ENCODE measurements at places on chromosomes 4 and X.

GRCh38 chrX:140354431-140355120 is 150.3 kb downstream of the SOX3 start:
- DNase-seq, result no peak

- no peak for DNase-seq
These were observed 11.4 kb downstream of the UBQLN2 start for GRCh38 chrX:56574861-56575260.

GRCh38 chr4:2412534-2412884 is 5.9 kb downstream of the ZFYVE28 start:
- DNase-seq, result no peak

- DNase-seq, result no peak
These were observed 25.2 kb downstream of the P2RY8 start for GRCh38 chrX:1511829-1512228.

DNA sequence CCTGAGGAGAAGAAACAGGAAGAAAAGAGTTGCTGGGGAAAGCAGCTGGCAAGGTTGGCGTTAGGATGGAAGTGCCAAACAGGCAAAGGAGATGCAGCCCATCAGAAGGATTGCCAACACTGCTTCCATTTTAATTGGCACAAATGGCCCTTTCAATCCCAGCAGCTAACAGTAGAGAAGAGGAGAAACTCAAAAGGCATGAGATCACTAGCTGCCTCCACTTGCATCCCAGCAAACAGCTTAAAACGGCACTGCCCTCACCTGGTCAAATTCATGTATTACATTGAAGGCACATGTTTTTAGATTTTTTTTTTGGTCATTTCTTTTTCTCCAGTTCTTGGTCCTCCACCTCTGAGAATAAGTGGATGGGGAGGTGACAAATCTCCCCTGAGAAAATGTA is 14.9 kb upstream of the LOC101059915 start:
- DNase-seq, result peak; percentile 38

DNA sequence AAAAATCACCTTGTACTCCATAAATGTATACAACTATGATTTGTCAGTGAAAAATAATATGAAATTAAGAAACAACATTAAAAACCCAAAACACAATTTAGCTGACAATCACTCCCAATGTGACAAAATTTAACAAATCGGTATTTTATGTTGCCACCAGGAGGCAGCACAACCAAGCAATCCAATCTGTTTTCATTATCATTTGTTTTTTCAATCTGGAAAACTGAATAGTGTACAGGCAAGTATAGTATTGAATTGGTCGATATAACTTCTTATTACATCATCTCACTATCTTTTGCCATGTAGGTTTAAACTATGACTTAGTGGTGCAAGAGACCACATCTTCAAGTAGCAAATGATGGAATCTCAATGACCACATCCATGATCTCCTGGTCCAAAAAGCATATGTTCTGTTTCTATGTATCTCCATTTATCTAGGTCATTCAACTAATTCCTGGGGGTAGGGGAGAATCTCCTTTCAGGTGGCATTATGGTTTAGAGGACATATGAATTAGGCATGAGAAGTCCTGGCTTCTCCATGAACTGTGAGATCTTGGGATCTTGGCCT is 112.9 kb upstream of the AGA start:
- no peak for DNase-seq

- DNase-seq, result no peak
These were observed 10.5 kb downstream of the VEGFC start for GRCh38 chr4:176782191-176782590.

GRCh38 chr4:65665771-65666523 is 4.3 kb downstream of the EPHA5 start:
- DNase-seq, result no peak

DNA sequence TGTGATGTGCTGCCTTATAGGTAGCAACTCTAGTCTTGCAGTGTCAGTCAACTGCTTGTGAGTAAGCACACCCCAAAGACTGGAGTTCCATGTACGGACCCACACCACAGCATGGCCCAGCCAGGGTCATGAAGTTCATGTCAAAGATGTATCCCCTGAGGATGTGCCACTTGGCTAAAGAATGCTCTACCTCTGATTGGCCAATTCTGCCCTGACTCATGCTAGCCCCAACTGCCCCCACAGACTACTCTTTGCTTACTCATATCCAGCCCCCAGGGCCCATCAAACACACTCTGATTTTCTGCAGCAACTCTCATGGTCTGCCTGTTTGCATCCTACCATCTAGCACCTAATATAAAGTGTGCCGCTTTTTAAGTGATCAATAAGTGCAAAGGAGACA is 62.5 kb downstream of the CHRDL1 start:
- no peak for DNase-seq

DNA sequence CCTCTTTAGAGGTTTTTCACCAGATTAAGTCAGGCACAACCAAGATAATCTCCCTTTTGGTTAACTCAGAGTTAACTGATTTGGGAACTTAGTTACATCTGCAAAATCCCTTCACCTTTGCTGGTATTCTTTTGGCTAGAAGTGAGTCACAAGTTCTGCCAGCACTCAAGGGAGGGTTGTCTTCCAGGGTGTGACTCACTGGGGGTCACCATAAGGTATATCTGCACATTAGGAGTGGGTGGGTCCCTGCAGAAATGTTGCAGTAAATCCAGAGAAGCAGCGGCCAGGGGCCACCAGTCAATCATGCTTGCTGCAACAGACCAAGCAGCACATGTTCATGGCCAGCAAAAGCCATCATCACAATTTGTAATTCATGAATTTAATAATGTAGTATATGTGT is 59.8 kb upstream of the MAML3 start:
- no peak for DNase-seq

- DNase-seq, result no peak
These were observed at the start of gene GDI1 for GRCh38 chrX:154436983-154437752. Gene GDI1, plus strand, starts transcription at chrX:154437154. Its CDS starts 101 bp downstream, at chrX:154437255.

DNA sequence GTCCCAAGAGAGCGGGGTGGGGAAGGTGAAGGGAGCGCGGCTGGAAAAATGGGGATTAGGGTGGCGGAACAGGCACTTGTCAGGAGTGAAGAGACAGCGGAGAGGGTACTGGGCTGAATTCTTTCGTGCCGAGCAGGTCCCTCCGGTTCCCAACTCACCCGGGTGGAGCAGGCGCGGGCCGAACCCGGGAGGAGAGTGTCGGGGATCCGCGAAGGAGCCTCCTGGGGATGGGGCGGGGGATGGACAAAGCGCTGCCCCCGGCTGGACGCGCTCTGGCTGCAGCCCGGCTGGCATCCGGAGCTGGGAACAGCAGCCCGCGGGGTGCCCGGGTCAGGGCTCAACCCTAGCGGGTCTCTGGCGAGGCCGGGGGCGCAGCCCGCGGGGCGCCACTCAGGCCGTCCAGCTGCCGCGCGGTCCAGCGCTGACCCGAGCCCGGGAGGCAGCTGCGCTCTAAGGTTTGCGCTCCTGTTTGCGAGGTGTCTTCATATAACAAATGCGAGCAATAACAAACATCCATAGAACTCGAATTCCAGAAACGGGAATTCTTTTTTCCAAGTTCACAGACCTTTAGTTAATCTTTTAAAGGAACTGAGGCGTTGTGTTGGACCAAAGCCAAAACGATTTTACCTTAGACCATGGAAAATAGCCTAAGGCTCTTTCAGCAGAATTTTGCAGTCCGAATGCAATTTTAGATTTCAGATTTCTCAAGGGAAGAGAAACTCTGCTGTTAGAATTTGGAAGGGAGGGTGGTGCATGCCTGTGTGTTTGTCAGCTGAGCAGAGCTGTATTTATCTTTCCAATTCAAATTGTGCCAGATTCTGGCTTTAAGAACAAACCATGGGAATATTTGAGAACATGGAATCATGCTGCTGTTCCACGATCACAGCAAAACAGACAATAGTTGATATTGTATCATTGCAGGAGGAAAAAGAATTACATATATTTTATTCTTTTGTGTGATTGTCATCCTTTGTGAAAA is 744 bp downstream of the NPY5R start:
- no peak for DNase-seq

DNA sequence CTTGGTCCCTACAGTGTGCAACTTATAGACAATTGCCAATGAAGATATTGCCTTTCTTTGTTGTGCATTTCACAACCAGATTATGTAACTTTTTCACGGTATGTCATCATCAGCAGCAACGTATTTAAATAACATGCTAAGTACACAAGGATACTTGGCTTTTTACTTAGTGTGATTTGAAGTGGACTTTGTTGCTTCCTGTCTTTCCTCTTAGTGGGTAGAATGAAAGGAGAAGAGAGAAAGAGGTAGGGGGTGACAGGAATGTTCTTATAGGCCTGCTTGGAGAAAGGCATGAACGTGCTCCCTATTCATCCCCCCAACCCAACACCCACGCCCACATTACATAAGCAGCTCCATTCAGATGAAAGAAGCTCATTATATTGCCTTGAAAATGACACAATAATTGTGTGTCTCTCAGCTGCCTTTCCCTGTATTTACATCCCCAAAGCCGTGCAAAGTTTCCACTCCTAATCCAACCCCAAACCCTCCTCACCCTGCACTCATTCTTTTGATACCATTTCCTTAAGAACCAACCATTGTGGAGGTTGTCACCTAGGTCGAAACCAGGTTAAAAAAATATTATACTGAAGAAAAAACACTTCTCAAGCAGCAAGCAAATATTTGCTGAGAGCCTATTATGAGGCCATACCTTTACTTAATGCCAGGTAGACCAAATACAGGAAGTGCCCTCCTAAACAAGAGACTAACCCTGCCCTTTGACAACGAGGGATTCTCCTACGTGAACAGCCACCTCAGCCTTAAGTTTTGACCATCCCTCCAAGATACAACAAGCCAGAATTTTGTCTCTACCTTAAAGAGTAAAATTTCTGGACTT is 25.2 kb upstream of the GK start:
- DNase-seq, result no peak

GRCh38 chr4:39029752-39030694 is 2.2 kb downstream of the TMEM156 start:
- DNase-seq, result no peak

DNA sequence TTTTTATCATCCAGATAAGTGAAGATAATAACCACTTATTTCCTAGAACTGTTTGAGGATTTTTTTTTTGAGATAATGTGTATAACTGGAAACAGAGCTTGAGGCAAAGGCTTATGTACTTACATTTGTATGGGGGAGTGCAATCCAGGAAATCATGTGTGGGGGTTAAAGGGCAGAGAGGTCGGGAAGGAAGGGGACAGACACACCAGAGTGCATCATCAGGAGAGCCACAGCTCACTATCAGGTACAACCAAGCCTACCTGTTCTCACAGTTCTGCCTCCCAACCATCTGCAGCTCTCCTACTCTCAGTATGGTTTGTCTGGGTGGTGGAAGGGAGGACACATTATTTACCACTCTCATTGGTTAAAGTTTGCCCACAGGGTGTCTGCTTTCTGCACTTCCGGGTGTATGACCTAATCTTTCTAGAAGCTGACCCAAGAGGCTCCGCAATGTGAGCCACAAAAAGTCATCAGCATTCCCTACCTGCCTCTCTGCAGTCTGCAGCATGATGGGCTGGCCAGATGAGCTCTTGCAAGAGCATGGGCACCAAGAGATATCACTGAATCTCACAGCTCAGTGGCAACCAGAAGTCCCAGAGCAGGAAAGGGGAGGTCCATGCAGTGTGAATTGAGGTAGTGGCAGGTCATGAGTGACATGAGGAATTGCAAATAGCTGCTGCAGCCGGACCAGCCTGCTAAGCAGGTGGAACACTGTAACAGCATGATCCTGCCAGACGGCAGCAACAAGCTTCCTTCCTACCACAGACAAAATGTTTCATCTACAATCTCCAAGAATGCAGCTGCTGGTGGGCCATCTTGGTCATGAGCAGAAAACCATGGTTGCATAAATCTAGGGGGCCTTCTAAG is 36.9 kb upstream of the SPRY1 start:
- DNase-seq, result no peak

DNA sequence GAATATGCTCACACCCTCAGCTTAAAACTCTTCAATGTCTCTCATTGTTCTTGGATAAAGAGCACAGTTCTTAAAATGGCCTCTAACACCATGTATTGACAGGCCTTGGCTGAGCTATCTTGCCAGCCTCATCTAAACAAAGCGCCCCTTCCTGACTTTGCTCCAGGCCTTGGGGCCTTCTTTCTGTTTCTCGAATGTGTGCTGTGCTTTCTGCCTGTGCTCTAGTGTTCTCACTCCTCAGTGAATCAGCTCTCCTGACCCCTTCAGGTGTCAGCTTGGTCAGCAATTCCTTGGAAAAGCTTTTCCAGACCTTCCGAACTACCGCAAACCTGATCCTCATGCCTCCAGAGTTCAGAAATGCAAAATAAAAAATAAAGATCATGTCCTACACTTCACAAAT is 346.3 kb upstream of the FSTL5 start:
- no peak for DNase-seq

- no peak for DNase-seq
These were observed 113.9 kb downstream of the AASDH start for GRCh38 chr4:56273391-56273790.

GRCh38 chr4:169089004-169089403 is 78.9 kb upstream of the CBR4 start:
- DNase-seq, result no peak

DNA sequence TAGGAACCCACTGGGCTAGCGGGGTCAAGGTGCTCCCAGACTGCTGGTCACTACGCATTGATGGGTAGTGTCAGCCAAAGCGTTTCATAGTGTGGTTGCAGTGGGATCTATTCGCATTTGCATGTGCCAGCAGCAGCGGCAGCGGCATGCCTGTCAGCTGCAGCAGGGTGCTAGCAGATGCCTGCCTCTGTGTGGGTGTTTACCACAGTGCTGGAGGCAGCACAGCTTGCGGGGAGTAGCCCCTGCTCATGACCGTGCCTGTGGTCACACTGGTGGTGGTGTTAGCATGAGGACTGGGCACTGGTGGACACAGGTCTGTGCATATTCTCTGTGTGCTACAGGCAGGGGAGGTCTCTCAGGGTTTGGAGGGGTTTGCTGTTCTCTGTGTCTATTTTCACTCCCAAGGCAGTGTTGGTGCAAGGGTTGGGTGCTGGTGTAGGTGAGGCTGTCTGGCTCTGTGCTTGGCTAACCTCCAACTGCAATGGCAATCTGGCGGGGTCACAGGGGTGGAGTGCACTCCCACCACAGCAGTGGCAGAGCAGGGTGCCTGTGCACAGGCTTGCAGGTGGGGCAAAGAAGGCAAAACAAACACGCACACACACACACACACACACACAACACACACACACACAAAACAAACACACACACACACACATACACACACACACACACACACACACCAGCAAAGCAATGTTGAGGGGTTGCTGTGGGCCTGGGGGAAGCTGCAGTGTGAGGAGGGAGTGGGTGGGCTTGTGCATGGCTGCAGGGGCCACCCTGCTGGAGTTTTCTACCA is 184.4 kb downstream of the GLUD2 start:
- DNase-seq, result no peak
